PC-9 (cell line): ENCODE measurements at places on chromosomes 5 and 9.
A peak's percentile ranks its signal among the peaks of the same experiment; 100 is the strongest.

DNA sequence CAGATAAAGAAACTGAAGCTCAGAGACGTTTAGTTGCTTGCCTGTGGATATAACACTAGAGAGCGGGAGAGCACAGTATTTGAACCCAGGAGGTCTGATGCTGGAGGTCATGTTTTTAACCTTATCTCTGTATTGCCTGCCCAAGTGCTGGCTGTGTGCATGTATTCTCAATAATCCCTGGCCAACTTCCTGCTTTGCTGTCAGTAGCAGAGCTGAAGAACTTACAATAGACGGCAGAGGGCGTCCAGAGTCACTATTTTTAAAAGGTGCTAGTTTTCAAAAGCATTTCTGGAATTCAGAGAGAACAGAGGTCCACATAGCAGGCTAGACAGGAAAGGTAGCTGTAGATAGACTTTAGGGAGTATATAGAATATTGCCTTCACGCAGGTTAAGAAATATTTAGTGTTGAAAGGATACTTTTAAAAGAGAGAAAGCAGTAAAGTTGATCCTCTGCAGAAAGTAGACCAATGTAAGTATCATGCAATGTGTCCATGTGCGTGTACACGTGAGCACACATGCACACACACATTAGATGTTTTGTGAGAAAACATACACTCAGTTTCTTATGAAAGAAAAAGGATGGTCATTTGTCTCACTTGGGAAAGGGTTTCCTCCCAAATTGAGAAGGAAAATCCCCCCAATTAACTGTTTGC is 46.3 kb downstream of the PTCD2 start:
- DNase-seq = peak; percentile 72

DNA sequence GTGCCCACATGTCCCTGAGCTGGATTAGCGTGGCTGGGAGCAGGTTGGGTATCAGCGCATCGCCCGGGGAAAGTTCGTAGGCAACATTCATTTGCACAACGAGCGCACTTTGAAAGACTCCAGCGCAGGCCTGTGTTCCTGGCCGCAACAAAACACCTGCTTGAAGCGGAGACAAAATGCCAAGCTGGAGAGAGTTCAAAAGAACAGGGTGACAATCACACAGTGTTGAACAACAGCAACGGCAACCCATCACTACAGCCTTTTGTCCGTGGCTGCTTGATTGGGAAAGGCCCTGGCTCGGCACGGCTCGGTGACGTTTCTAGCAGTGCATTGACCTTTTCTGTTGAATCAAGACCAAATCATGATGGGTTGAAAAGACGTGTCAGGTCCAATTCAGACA is 336.3 kb downstream of the IRX1 start:
- DNase-seq = no peak

DNA sequence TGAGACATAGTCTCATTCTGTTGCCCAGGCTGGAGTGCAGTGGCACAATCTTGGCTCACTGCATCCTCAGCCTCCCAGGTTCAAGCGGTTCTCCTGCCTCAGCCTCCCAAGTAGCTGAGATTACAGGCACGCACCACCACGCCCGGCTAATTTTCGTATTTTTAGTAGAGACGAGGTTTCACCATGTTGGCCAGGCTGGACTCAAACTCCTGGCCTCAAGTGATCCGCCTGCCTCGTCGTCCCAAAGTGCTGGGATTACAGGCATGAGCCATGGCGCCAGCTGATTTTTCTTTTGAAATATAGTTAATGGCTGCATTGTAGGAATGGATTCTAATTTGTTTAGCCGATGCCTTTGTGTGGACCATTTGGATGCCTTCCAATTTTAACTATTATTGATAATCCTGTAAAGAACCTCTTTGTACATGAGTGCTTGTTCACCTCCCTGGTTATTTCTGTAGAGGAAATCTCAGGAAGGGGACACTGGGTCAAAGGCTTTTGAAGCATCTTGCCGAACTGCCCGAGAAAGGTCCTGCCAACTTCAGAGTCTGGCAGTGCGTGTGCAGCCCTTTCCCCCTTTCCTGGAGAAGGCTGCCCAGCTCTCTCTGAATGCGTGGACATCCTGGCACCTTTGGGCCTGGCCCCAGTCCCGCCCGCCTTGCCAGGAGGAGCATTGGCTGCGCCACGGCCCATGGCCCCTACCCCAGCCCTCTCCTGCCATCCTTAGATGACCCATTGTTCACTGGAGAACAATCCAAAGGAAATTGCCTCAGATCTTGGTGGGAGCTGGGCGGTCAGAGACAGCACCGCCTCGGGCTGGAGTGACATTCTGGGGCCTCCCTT is 8.9 kb upstream of the NUP214 start:
- no peak for DNase-seq

DNA sequence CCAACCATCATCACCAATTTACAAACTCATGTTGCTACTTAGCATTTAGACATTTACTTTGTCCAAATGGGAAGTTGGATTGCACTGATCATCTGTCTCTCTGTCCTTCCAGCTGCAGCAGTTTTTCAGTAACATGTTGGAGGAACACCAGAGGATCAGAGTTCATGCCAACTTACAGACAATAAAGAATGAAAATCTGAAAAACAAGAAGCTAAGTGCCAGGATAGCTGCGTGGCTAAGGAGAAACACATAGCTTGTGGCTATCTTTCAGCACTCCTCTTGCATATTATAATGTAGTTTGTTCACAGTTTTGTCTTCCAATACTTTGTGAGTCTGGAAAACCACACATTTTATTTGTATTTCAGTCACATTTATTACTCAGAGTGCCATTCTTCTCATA is 6.4 kb upstream of the ARL14EPL start:
- DNase-seq = no peak

DNA sequence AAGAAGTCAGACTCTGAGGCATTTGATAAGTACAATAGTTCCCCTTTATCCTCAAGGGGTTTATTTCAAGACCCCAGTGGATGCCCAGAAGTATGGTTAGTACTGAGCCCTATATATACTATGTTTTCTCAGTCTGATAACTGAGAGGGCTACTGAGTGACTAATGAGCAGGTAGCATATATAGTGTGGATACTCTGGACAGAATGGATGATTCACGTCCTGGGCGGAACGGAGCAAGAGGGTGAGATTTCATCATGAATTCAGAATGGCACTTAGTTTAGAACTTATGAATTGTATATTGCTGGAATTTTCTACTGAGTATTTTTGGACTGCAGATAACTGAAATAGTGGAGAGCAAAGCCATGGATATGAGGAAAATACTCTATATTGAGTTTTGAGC is 457.6 kb downstream of the PLK2 start:
- peak; percentile 51 for DNase-seq

DNA sequence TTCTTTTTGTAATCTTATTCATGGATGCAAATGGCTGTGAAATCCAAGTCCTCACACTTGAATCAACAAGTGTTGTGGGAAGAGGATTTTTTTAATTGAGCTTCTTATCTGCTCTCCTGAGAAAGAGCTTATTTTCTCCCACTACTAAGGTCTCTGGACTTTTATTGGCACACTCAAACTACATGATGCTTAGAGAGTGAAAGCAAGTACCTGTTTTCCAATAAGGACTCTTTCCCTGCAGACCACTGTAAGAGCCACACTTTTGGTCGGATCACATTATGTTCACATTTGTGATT is 546.4 kb upstream of the ARRDC3 start:
- DNase-seq = no peak

GRCh38 chr9:8730618-8731017 is 931.0 kb upstream of the DMAC1 start:
- no peak for DNase-seq

DNA sequence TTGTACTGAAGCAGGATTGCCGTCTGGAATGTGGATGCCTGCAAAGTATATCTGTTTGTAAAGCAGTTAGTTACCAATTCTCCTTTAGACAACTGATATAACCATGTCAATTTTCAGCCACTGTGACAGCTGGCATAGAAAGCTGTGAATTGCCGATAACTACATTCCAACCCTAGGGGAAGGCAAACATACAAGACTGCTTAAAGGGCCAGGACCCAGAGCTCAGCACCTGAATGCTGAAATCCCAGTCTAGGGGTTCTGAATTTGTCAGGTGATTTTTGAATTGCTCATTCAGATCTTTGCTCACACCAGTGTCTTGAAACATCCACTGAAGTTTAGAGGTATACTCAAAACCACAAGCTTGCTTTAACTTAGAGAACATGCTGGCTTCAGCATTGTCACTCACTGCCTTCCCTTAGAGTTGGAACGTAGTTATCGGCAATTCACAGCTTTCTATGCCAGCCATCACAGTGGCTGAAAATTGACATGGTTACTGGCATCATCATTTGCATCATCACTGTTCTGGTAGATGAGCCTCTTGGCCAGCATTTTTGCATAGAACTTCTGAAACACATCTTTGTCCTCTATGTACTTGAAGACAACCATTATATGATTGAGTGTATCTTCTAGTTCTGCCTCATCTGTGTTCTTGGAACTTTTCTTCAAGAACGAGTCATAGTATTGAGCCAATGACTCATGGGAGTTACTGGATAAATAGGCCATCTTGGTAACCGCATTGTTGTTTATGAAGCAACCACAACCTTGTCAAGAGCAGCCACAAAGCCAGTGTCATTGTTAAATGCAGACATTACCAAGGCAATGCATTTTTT is 82.1 kb downstream of the CCDC192 start:
- no peak for DNase-seq

- DNase-seq = no peak
Observed at GRCh38 chr5:100299261-100299660, 235.9 kb upstream of the FAM174A start.

DNA sequence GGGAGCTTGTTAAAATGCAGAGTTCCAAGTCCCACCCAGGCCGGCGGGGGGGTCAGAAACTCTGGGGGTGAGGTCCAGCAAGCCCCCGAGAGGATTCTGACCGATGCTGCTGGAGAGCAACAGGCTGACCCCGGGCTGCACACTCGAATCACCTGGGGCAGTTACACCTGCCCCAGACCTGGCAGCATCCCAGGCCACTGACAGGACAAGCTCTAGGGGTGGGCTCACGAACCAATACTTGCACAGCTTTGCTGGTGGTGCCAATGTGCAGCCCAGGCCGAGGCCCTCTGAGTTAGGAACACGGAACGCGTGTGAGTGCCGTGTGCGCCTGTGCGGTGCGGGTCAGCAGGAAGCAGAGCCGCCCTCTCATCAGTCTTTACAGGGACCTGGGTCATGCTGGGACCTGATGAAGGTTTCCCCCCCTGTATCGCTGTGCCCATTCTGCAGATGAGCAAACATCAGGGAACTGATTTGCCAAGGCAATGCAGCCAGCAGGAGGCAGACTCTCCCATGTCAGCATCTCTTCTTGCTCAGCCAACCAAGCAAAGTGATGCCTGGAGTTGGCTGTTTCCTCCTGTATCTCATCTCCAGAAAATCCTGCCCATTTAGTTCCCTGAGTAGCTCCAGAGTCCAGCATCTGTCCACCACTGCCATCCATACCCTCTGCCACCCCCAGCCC is 16.3 kb downstream of the FAM163B start:
- DNase-seq = no peak

GRCh38 chr5:132183723-132184122 is 43.9 kb downstream of the P4HA2 start:
- DNase-seq = no peak

GRCh38 chr5:68222824-68223354 is 7.3 kb downstream of the PIK3R1 start:
- DNase-seq = no peak

- no peak for DNase-seq
Observed at GRCh38 chr5:134142806-134143205, 28.3 kb downstream of the TCF7 start.

DNA sequence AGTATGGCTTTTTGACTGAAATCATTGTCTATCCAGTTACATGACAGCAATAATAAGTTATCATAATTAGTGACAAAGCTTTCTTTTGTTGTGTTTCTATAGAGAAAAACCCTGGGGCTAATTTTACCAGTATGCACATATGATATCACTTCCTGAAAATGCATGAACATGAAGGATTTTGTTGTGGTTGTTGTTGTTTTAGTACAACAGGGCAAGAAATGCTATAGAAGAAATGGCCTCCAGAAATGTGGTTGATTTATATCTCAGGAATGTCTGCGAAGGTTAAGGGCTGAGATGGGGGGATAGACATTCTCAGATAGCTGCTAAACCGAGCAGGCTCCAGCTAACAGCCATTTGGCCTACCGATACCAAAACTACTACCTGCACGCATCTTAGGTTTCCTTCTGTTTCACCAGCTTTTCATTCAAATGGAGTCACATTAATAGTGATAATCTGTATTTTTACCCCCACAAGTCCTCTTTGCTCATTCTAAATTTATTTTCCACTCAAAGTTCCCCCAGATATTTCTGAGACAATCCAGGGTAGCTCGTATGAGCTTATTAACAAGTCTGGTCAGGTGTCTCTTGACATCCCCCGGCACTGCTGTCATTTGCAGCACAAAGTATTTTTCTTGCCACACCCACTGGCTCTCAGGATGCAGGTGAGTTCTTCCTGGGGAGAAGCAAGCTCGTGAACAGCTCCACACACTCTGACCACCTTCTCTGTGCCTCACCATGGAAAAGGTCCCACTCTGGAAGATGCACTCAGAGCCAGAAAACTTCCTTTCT is 232.4 kb upstream of the GAS1 start:
- no peak for DNase-seq

GRCh38 chr9:13806714-13807113 is 507.2 kb downstream of the NFIB start:
- DNase-seq = no peak

DNA sequence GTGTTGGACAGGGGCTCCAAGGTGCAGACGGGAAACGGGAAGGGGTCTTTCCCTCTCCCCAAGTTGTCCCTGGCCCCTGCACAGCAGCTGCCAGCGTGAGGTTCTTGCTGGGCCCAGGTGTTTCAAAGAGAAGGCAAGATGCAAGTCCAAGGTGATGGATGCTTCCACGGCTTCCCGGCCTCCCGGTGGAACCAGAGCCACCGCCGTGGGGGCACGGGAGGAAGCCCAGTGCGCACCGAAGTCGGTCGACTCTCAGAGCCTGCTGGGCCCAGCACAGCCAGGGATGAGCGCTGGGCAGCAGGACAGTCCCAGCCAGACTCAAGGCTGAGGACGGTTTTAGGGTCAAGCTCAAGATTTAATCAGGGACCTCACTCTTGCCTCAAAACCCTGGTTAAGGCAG is 25.2 kb upstream of the BARHL1 start:
- DNase-seq = no peak

GRCh38 chr9:96379461-96379860 is 4.0 kb downstream of the SLC35D2 start:
- DNase-seq = no peak

- DNase-seq = peak; percentile 45
Observed at GRCh38 chr5:55234121-55234700, 803 bp upstream of the CCNO start.

GRCh38 chr9:122370869-122371755 is at the start of gene PTGS1:
TSS of gene PTGS1 (plus strand) at chr9:122371024. CDS start at chr9:122371085, 61 bp downstream.
- DNase-seq = peak; percentile 43

DNA sequence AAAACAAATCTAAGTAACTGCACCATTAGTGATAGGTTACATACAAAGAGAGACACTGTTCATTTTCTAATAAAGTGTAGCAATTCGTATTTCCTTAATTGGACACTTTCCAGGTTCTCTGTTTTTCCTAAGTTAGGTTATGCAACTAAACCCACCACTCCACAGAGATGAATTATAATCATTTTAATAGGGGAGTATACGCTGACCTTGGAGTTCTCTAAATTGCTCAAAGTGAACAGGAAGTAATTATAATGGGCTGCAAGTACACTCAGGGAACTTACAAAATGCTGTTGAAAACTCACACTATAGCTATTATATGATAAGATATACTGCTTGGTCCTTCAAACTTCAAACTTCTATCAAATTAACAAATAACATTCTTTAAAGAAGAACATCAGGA is 18.2 kb upstream of the ADCY2 start:
- no peak for DNase-seq

- DNase-seq = no peak
Observed at GRCh38 chr5:59656351-59657254, 236.9 kb downstream of the PDE4D start.
